Left colon (tissue), 2 donors: ENCODE measurements at places on chromosomes 3 and 15.

- no peak for DNase-seq
Measured at GRCh38 chr15:80182611-80183261, 29.9 kb downstream of the FAH start.

GRCh38 chr15:98953968-98954367 is 53.6 kb downstream of the PGPEP1L start:
- DNase-seq = no peak

DNA sequence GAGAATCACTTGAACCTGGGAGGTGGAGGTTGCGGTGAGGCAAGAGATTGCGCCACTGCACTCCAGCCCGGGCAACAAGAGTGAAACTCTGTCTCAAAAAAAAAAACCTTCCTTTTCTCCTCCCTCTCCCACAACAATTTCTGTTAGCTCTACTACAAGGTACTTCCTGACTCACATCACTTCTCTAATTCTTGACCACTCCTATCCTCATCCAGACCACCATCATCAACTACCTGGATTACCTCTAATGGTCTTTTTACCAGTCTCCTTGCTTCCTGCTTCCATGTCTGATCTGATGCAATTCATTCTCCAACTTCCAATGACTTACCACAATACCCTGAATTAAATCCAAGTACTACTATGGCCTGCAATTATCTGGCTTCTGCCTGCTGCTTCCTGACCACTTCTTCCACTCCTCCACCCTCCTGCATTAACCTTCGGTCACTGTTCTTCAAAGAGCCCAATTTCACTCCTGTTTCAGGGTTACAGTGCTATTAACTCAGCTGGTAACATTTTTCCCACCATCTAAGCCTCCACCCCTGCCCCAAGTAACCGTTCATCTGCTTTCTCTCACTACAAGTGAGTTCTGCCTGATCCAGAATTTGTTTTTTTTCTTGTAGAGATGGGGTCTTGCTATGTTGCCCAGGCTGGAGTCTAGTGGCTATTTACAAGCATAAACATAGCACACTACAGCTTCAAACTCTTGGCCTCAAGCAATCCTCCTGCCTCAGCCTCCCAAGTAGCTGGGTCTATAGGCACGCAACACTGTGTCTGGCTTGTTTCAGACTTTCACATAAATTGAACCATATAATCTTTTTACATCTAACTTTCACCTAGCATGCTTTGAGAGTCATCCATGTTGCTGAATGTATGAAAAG is 27.8 kb downstream of the DCAF1 start:
- DNase-seq = no peak

DNA sequence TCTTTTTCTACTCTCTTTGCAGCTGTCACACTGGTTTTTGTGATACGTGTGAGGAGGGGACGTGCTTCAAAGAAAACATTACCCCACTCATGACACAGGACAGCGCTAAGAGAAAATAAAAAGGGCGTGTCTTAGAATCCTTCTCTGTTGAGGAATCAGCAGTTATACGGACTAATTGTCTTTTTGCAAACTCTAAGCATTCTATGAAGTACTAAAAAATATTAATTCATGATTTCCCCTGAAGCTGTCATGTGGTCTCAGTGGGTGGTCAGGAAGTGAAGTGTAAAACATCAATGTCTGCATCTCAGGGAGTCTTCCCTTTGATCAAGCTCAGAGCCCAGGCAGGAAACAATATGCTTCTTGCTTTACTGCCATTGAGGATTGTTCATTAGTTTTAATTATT is 117.5 kb upstream of the CRBN start:
- no peak for DNase-seq

- no peak for DNase-seq
Measured at GRCh38 chr3:58021072-58021959, 13.1 kb downstream of the FLNB start.

DNA sequence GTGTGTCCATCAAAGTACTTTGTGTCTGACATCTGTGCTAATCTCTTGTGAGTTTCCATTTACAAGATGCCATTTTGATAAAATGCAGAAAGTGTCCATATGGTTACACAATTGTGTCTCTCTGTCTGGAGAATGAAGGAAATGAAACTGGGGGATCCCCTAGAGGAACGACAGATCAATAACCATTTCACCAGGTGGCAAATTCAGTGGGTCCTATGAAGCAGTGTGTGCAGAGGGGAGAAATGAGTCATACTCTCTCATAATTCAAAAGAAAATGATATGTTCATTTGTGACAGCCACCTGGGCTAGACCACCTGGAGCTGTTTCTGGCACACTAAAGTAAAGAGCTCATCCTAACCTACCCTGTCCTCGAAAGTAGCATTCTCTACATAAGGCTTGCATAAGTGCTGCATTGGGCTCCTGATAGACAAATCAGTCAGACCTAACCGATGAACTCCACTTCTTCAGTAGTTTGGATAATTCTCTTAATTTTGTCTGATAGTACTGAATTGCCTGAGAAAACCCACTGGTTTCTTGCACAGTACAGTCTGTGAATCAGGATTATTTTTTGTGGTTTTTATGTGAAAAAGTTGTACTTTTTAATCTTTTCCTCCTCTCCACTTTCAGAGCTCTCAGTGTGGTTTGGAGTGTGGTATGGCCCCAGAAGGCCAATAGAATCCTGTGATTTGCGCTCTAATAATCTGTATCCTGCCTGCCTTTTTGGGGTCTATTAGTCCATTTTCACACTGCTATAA is 10.3 kb upstream of the CD47 start:
- DNase-seq = no peak
